ENCODE measurements at places on chromosomes 11 and 22. TPM values are rescaled to one million over a fixed set of nuclear protein-coding genes. Genes with fewer than 3 reads are reported as not detected.

Gene KCNQ1
- 1.8 TPM for total RNA-seq

Gene CD3D
- 0.92 TPM for total RNA-seq

Gene MIOX
- total RNA-seq, result not detected

- no peaks in the 10 kb centered on the region for H3K4me1 ChIP-seq
- H3K27ac ChIP-seq, result no peak overlapping the region
- no peaks in the 10 kb centered on the region for H3K27me3 ChIP-seq
- no peaks in the 10 kb centered on the region for H3K36me3 ChIP-seq
- no peak overlapping the region for H3K4me3 ChIP-seq
Observed at GRCh38 chr11:110896358-110896757, 184.1 kb upstream of the ARHGAP20 start.

- H3K4me1 ChIP-seq, result no peaks in the 10 kb centered on the region
- H3K27me3 ChIP-seq, result no peaks in the 10 kb centered on the region
- no peaks in the 10 kb centered on the region for H3K36me3 ChIP-seq
- no peak overlapping the region for H3K4me3 ChIP-seq
Observed at GRCh38 chr22:48204296-48204695, 1441.8 kb downstream of the TBC1D22A start.

- DNase-seq, result no peak
- H3K36me3 ChIP-seq, result no peaks in the 10 kb centered on the region
- H3K4me1 ChIP-seq, result no peaks in the 10 kb centered on the region
- peak within 1 kb of the TSS; percentile 8 for H3K4me3 ChIP-seq
- no peak within 1 kb of the TSS for H3K27ac ChIP-seq
Observed at GRCh38 chr11:2443881-2444820, at the start of gene TRPM5. Gene TRPM5, minus strand, starts transcription at chr11:2444514. Its CDS starts 21,478 bp downstream, at chr11:2423036.

DNA sequence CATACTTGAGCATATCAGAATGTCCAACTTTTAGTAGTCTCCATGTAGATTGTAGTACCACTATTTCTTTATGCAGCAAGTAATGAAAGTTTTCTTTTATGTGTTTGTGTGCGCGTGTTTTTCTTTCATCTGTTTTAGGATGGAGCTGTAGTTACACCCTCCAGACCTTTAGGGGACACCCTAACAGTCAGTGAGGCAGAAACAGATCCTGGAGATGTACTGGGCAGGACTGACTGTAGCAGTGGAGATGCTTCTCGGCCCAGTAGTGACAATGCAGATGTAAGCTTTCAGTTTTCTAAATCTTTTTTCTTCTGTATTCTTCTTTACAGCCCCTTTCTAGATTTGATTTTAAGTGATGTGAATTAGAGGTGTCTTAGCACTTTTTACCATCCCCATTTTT is 79.9 kb upstream of the GRIK4 start:
- no peaks in the 10 kb centered on the region for H3K36me3 ChIP-seq
- no peaks in the 10 kb centered on the region for H3K27me3 ChIP-seq
- DNase-seq, result no peak
- peaks cover 1% of the 10 kb centered on the region for H3K4me1 ChIP-seq
- H3K27ac ChIP-seq, result peak overlapping the region; percentile 17

DNA sequence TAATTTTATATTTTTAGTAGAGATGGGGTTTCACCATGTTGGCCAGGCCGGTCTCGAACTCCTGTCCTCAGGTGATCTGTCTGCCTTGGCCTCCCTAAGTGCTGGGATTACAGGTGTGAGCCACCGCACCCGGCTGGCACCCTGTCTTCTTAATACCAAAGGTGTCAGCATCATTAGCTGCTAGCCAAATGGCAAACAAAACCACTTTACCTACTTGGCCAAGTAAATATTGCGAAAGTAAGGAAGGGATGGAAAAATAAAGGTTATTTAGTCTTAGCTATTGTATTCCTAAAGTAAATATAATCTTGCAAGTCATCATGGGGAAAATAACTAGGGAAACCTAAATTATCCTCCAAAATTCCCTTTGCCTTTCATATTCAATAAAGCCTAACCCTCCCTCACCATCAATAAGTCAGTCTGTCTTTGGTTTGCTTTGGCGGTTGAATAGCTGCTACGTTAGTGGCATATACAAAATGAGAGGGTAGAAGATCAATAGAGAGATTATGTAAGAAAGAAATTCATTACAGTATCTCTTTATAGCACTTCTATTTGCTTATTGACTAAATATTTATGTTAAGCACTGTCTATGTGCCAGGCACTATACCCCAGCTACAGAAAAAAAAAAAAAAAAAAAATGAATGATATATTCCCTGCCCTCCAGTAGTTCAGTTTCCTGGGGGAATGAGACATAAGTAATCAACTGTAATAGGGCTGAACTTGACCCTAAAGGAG is 40.2 kb upstream of the CFAP300 start:
- no peaks in the 10 kb centered on the region for H3K4me1 ChIP-seq
- no peak overlapping the region for H3K27ac ChIP-seq
- H3K4me3 ChIP-seq, result no peak overlapping the region
- DNase-seq, result no peak
- no peaks in the 10 kb centered on the region for H3K36me3 ChIP-seq

- no peak overlapping the region for H3K27ac ChIP-seq
- no peak overlapping the region for H3K4me3 ChIP-seq
- DNase-seq, result peak; percentile 23
- H3K36me3 ChIP-seq, result no peaks in the 10 kb centered on the region
- H3K4me1 ChIP-seq, result no peaks in the 10 kb centered on the region
Observed at GRCh38 chr11:2522631-2523255, 77.9 kb downstream of the KCNQ1 start.

DNA sequence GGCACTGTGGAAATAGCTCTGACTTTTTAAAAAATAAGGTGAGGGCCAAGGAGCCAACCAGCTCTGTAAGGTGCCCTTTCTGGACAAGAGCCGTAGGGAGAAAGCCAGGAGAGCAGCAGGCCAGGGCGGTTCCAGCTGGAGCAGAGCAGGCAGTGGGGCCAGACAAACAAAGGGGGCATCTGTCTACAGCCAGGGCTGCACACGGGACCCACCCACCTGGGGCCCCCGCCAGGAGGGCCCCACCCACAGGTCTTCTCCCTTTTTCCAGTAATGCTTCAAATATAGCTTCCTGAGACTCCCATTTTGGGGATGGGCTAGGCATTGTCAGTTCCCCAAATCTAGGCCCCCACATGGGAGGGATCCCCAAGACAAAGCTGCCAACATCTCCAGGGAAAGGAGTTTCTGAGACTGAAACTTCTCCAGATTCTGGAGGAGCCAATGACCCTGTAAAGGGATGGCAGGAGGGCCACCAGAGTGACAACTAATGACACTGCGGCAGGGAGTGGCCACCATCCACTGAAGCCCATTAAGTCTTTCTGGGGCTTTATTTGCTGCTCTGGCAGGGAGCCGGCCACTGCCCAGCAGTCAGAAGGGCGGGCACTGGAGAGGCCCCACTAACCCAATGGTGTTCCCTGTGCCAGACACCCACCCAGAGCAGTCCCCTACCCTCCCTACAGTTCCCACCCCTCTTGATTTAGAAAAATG is 1.9 kb downstream of the ZFTA start:
- H3K4me1 ChIP-seq, result peaks cover 19% of the 10 kb centered on the region
- no peaks in the 10 kb centered on the region for H3K36me3 ChIP-seq
- H3K4me3 ChIP-seq, result peak overlapping the region; percentile 78

DNA sequence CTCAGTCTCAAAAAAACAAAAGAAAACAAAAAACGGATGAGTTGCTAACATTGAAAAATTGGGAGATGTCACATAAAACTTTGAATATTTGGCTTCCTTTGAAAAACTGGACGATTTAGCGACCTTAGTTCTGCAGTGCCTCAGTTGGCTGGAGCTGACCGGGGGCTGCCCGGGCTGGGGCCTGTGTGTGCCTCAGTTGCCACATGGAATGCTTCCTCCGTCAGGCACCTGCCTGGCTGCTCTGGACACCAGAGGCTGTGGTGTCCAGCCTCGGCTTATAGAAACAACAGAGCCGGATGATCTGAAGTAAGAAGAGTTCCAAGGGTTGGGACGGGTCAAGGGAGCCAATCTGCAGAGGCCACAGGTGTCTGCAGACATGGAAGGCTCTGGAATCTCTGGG is 50.2 kb downstream of the CACNG2 start:
- no peak for DNase-seq
- no peak overlapping the region for H3K27ac ChIP-seq
- no peak overlapping the region for H3K4me3 ChIP-seq
- H3K27me3 ChIP-seq, result no peaks in the 10 kb centered on the region
- no peaks in the 10 kb centered on the region for H3K36me3 ChIP-seq

- H3K27me3 ChIP-seq, result no peaks in the 10 kb centered on the region
- H3K36me3 ChIP-seq, result no peaks in the 10 kb centered on the region
- H3K4me3 ChIP-seq, result no peak overlapping the region
- no peak overlapping the region for H3K27ac ChIP-seq
- no peak for DNase-seq
Observed at GRCh38 chr11:81004576-81004975, 1563.7 kb upstream of the TENM4 start.

DNA sequence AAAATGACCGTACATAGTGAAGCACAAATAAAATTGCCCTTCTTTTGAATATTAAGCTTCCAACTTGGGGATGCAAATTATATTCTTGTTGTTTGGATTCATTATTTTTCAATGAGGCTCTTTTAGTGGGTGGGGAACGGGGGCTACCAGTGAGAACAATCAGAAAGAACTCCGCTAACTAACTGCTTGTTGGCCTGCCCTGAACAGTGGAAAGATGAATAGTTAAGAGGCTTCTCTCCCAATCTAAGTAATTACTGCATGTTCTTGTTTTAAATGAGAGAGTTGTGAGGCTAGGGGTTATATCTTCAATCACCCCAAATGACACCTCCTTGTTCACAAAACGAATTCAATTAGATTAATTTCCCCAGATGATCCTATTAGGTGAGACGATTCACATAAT is 322.0 kb downstream of the FAT3 start:
- DNase-seq, result no peak
- no peaks in the 10 kb centered on the region for H3K27me3 ChIP-seq
- no peaks in the 10 kb centered on the region for H3K36me3 ChIP-seq
- H3K27ac ChIP-seq, result no peak overlapping the region

- no peak overlapping the region for H3K27ac ChIP-seq
- no peak for DNase-seq
- H3K4me3 ChIP-seq, result no peak overlapping the region
- no peaks in the 10 kb centered on the region for H3K27me3 ChIP-seq
- no peaks in the 10 kb centered on the region for H3K36me3 ChIP-seq
Observed at GRCh38 chr11:110023711-110024110, 69.5 kb upstream of the ZC3H12C start.

DNA sequence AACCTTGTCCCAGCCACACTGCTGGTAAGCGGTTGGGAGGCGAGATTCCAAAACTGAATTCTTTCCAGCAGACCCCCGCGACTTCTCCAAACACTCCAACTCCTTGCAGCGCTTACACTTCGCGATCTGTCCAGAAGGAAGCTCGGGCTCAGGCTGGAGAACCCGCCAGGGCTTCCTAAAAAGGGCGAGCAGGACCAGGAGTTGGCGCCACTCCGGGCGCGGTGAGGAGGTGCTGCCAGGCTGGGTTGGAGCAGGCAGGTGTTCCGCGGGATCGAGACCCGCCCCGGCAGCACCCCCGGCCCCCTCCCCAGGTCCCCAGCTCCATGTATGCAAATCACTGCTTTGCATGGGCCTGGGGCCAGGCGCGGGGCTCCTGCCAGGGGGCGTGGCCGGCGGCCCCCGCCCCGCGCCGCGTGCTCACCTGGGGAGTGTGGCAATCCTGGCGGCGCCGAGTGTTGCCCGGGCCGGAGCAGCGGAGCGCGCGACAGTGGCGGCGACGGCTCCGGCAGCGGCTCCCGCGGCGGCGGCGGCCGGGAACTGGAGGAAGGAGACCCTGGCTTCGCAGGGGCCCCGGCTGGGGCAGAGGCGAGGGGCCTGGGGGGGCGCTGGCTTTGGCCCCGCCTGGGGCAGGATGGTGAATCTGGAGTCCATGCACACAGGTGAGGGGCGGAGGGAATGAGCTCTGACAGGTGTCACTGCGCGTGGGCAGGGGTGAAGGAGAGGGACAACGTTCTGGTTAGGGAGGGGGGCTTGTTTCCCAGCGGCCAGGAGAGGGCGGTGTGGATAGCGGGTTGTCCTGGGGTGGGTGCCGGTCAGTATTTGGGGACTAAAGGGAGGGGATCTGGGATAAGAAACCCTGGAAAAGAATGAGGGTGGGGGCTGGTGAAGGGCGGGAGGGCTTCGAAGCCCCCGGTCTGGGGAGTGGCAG is at the start of gene POU2F3:
Gene POU2F3, plus strand, starts transcription at position 428 of the 928 bp plus-strand sequence. Its CDS starts 204 bp downstream, at position 632.
- peaks cover 4% of the 10 kb centered on the region for H3K4me1 ChIP-seq
- H3K27ac ChIP-seq, result no peak within 1 kb of the TSS
- no peaks in the 10 kb centered on the region for H3K36me3 ChIP-seq
- no peak for DNase-seq

GRCh38 chr11:789943-790342 is at the start of gene CEND1:
Gene CEND1, minus strand, starts transcription at chr11:790090. Its CDS starts 1,514 bp downstream, at chr11:788576.
- no peak for DNase-seq
- no peak within 1 kb of the TSS for H3K27ac ChIP-seq
- H3K4me3 ChIP-seq, result no peak within 1 kb of the TSS

- H3K27me3 ChIP-seq, result no peaks in the 10 kb centered on the region
- H3K36me3 ChIP-seq, result no peaks in the 10 kb centered on the region
- no peak for DNase-seq
- H3K27ac ChIP-seq, result no peak overlapping the region
- H3K4me3 ChIP-seq, result no peak overlapping the region
Observed at GRCh38 chr11:110003426-110003825, 89.8 kb upstream of the ZC3H12C start.

DNA sequence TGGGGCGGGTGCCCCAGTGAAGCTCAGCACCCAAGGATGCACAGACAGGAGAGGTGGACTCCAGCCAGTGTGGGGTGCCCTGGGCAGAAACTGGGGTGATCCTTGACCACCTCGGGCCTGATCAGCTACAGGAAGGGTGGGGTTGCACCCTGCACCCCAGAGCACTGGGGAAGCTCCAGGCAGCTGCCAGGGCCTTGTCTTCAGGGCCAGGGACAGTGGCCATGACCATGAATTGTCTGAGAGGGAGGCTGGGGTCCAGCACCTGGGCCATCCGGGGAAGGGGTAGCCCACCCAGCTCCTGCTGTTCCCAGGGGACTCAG is 17.6 kb downstream of the IL17REL start:
- H3K4me3 ChIP-seq, result no peak overlapping the region
- H3K36me3 ChIP-seq, result no peaks in the 10 kb centered on the region
- DNase-seq, result no peak
- H3K27me3 ChIP-seq, result no peaks in the 10 kb centered on the region

GRCh38 chr11:611001-611996 is 4.5 kb downstream of the IRF7 start:
- no peak for DNase-seq
- H3K27ac ChIP-seq, result no peak overlapping the region
- H3K27me3 ChIP-seq, result no peaks in the 10 kb centered on the region
- no peaks in the 10 kb centered on the region for H3K36me3 ChIP-seq
- no peak overlapping the region for H3K4me3 ChIP-seq

- H3K4me3 ChIP-seq, result no peak overlapping the region
- no peak overlapping the region for H3K27ac ChIP-seq
- H3K27me3 ChIP-seq, result no peaks in the 10 kb centered on the region
- peaks cover 5% of the 10 kb centered on the region for H3K4me1 ChIP-seq
Observed at GRCh38 chr11:10805741-10806140, 3.0 kb downstream of the EIF4G2 start.
